Activated CD8-positive, alpha-beta memory T cell treated with anti-CD3 and anti-CD28 coated beads, Interleukin-2, amount 10 ng/mL, durations not matched to agents 7 days and 5 days (primary cell): ENCODE measurements at places on chromosomes 3 and 15. TPM values are rescaled to one million over a fixed set of nuclear protein-coding genes. Genes with fewer than 3 reads are reported as not detected.

The CMTM8 gene
- total RNA-seq = 4.4 TPM

The HYKK gene
- 1.9 TPM for total RNA-seq

The CHAC1 gene
- total RNA-seq = 8.3 TPM

The MUSTN1 gene
- total RNA-seq = 0.40 TPM

The GASK1A gene
- total RNA-seq = not detected

The HES1 gene
- total RNA-seq = 0.35 TPM

The LSAMP gene
- not detected for total RNA-seq

The LRRK1 gene
- total RNA-seq = 1.2 TPM

The ARGFX gene
- not detected for total RNA-seq

DNA sequence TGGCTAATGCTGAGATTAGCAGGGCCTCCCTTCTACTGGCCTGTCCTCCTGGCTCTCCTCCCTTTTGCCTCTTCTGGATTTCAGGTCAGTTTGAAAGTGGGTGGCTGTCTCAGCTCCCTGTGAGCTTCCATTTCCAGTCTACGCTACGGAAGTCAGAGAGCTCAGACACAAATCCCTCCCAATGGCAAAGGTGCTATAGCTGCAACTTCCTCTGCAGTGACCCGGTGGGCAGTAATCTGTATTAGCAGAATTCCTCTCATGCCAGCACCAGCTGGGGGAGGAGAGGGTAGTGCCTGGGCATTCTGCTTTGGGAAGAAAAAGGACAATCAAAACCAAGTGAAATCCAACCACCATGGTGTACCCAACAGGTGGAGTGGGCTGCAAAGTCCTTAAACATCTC is 171.4 kb downstream of the STT3B start:
- H3K27me3 ChIP-seq = peaks cover 19% of the 10 kb centered on the region
- H3K27ac ChIP-seq = no peak overlapping the region
- no peak overlapping the region for H3K4me3 ChIP-seq
- peaks cover 6% of the 10 kb centered on the region for H3K4me1 ChIP-seq
- no peaks in the 10 kb centered on the region for H3K36me3 ChIP-seq

DNA sequence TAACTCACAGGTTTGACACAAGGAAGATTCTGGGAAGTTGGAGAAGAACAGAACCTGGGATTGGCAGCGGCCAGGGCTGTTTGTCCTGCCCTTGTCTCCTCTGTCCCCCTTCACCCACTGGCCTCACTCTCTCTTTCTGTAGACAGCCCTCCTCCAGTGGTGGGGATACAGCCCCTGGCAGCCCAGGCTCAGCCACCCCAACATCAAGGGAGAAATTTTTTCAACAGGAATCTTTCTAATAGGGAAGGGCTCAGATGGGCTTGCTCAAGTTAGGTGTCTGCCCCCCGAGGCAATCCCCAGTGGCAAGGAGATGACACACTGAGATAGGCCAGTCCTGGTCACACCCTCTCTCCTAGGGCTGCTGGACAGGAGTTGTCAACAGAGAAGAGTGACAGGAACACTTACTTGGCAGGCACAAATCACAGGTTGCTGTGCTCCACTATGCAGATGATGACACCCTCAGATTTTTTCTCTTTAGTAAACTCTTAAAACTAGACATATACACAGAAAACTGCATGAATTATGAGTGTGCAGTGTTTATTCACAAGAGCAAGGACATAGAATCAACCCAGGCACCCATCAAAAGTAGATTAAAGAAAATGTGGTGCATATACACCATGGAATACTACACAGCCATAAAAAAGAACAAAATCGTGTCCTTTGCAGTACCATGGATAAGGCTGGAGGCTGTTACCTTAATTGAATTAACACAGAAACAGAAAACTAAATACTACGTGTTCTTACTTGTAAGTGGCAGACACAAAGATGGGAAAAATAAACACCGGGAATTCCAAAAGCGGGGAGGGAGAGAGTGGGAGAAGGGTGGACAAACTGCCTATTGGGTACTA is 36.3 kb downstream of the PLA2G4D start:
- no peak overlapping the region for H3K27ac ChIP-seq
- H3K4me3 ChIP-seq = no peak overlapping the region
- peaks cover 10% of the 10 kb centered on the region for H3K4me1 ChIP-seq
- peak; percentile 35 for DNase-seq
- H3K36me3 ChIP-seq = no peaks in the 10 kb centered on the region
- H3K27me3 ChIP-seq = peaks cover 63% of the 10 kb centered on the region

DNA sequence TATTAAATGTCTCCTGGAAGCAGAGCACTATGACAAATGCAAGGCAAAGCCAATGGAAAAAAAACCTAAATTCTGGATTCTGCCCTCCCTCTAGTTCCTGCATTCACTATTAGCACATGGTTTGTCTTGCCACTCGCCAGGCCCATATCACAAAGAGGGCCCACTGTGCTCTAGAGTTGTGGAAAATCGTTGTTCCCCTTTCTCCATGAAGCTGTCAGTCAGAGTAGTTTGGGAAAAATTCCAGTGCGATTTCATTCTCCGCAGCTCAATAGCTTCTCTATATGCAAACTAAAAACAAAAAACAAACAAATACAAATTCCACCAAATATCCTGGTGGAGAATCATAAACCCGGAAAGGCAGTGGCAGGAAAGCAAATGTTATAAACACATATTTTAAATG is 77.3 kb downstream of the RORA start:
- H3K36me3 ChIP-seq = no peaks in the 10 kb centered on the region
- H3K27ac ChIP-seq = no peak overlapping the region
- DNase-seq = no peak
- H3K4me3 ChIP-seq = no peak overlapping the region

DNA sequence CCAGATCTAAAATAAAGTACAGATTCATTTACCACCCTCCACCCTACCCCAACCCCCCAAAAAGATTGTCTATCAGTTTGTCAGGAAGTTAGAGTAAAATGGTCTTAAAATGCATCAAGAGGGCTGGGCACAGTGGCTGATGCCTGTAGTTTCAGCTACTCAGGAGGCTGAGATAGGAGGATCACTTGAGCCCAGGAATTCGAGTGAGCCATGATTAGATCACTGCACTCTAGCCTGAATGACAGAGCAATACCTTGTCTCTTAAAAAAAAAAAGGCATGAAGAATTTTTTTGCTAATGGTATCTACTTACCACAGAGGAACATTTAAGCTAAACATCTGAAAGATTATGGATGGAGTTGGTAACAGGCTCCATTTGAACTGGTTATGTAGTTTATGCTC is 71.0 kb downstream of the RBM6 start:
- DNase-seq = no peak
- H3K4me1 ChIP-seq = peaks cover 1% of the 10 kb centered on the region
- no peaks in the 10 kb centered on the region for H3K27me3 ChIP-seq
- H3K36me3 ChIP-seq = peaks cover 12% of the 10 kb centered on the region

DNA sequence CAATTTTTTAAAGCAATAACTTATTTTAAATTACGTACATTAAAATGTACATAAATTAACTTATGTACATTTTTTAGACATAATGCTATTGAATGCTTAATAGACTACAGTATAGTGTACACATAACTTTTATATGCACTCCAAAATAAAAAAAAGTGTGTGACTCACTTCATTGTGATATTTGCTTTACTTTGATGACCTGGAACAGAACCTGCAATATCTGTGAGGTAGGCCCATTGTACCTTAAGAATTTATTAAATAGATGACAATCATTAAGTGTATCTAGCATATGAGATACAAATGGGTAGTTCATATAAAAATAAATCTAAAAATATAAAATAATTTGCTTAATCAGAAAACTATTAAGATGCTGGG is 276.7 kb downstream of the NFKBIZ start:
- H3K36me3 ChIP-seq = peaks cover 12% of the 10 kb centered on the region
- H3K4me3 ChIP-seq = no peak overlapping the region
- no peaks in the 10 kb centered on the region for H3K27me3 ChIP-seq
- no peak for DNase-seq
- H3K27ac ChIP-seq = no peak overlapping the region
- peaks cover 5% of the 10 kb centered on the region for H3K4me1 ChIP-seq

GRCh38 chr15:92624401-92624991 is 31.1 kb downstream of the FAM174B start:
- peaks cover 2% of the 10 kb centered on the region for H3K27me3 ChIP-seq

- no peak for DNase-seq
- no peaks in the 10 kb centered on the region for H3K4me1 ChIP-seq
- no peak overlapping the region for H3K4me3 ChIP-seq
- H3K27ac ChIP-seq = no peak overlapping the region
Measured at GRCh38 chr3:153744889-153745288, 376.3 kb upstream of the ARHGEF26 start.

- H3K4me3 ChIP-seq = peak overlapping the region; percentile 64
- H3K4me1 ChIP-seq = peaks cover 98% of the 10 kb centered on the region
- no peaks in the 10 kb centered on the region for H3K27me3 ChIP-seq
- no peak for DNase-seq
- peak overlapping the region; percentile 87 for H3K27ac ChIP-seq
Measured at GRCh38 chr15:77001966-77002365, 7.0 kb downstream of the PSTPIP1 start.

GRCh38 chr3:9178697-9179096 is 70.7 kb downstream of the SRGAP3 start:
- H3K4me1 ChIP-seq = peaks cover 46% of the 10 kb centered on the region
- peak overlapping the region; percentile 7 for H3K4me3 ChIP-seq
- H3K27me3 ChIP-seq = peaks cover 16% of the 10 kb centered on the region

GRCh38 chr15:46416544-46416943 is 781.7 kb downstream of the SQOR start:
- no peak overlapping the region for H3K27ac ChIP-seq
- no peaks in the 10 kb centered on the region for H3K27me3 ChIP-seq
- no peak overlapping the region for H3K4me3 ChIP-seq
- H3K4me1 ChIP-seq = no peaks in the 10 kb centered on the region

DNA sequence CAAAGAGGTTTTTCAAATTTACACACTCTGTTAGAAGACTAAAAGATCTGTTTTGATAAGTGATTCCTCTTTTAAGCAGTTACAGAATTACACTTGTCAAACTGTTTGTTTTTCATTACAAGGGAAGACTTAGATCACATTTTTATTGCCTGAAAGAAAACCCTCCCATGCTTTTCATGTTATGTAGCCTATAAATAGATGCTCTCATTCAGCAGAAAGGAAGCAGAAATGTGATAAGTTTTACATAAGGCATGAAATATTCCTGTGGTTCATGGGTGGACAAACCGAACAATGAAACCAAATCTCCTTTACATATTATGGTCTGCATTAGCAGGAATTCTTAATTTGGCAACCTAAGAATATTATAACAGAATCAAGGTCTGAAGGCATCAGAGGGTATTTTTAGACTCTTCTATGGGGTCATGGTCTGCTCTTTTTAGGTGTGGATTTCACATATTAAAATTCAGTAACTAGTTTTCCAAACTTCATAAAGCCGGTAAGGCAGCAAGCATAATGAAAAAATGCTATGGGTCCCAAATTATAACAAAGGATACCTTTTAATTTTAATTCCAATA is 37.3 kb upstream of the FXR1 start:
- H3K27ac ChIP-seq = no peak overlapping the region
- no peak for DNase-seq
- H3K36me3 ChIP-seq = no peaks in the 10 kb centered on the region
- H3K4me3 ChIP-seq = no peak overlapping the region
- H3K4me1 ChIP-seq = no peaks in the 10 kb centered on the region

DNA sequence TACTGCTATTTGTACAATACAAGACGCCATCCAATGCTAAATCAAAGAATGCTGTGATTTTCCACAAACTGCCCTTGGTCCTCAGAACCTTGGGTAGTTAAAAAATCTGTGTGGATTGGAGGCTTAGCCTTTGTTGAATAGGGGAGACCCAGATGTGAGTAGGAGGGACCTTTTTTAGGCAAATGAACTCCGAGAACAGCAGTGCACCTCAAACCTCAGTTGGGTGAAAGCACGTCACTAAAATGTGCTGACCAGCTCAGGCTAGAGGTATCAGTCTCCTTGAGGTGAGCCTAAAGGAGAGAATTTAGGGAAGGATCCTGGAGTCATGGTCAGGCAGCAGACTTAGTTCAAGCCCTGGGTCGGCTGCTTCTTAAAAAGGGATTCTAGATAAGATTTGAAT is 200.7 kb downstream of the SOX2 start:
- no peak overlapping the region for H3K4me3 ChIP-seq
- DNase-seq = no peak
- no peaks in the 10 kb centered on the region for H3K4me1 ChIP-seq
- H3K36me3 ChIP-seq = no peaks in the 10 kb centered on the region
- H3K27ac ChIP-seq = no peak overlapping the region
- no peaks in the 10 kb centered on the region for H3K27me3 ChIP-seq

- peak overlapping the region; percentile 94 for H3K27ac ChIP-seq
- H3K36me3 ChIP-seq = peaks cover 54% of the 10 kb centered on the region
- H3K4me1 ChIP-seq = peaks cover 65% of the 10 kb centered on the region
- no peaks in the 10 kb centered on the region for H3K27me3 ChIP-seq
Measured at GRCh38 chr3:105746231-105746996, 122.4 kb downstream of the CBLB start.

DNA sequence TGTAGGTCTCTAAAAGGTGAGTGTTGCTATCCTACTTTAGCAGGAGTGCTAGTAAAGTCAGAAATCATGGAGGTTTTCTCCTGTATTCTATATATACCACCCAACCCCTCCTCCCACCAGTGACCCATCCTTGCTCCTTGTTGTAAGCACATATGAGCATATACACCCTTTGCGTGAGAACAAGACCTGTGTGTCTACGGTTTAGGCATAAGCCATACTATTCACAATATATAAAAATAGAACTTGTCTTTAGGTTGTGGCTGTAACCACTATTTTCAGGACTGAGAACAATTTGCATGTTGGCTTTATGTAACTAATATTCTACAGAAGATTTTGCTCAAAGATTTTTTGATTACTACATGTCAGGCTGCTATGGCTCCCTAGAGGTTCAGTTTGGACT is 59.1 kb upstream of the TOP2B start:
- no peaks in the 10 kb centered on the region for H3K27me3 ChIP-seq
- H3K36me3 ChIP-seq = peaks cover 28% of the 10 kb centered on the region
- H3K4me1 ChIP-seq = no peaks in the 10 kb centered on the region
- no peak overlapping the region for H3K27ac ChIP-seq
- H3K4me3 ChIP-seq = no peak overlapping the region

- peaks cover 14% of the 10 kb centered on the region for H3K27me3 ChIP-seq
- H3K4me3 ChIP-seq = peak overlapping the region; percentile 36
- peak overlapping the region; percentile 54 for H3K27ac ChIP-seq
Measured at GRCh38 chr3:3027976-3028567, 82.1 kb downstream of the IL5RA start.

GRCh38 chr15:51244423-51244869 is 94.0 kb downstream of the CYP19A1 start:
- H3K27me3 ChIP-seq = peaks cover 33% of the 10 kb centered on the region
- peaks cover 23% of the 10 kb centered on the region for H3K4me1 ChIP-seq
- H3K36me3 ChIP-seq = no peaks in the 10 kb centered on the region
- DNase-seq = no peak
- H3K4me3 ChIP-seq = no peak overlapping the region
- peak overlapping the region; percentile 27 for H3K27ac ChIP-seq

DNA sequence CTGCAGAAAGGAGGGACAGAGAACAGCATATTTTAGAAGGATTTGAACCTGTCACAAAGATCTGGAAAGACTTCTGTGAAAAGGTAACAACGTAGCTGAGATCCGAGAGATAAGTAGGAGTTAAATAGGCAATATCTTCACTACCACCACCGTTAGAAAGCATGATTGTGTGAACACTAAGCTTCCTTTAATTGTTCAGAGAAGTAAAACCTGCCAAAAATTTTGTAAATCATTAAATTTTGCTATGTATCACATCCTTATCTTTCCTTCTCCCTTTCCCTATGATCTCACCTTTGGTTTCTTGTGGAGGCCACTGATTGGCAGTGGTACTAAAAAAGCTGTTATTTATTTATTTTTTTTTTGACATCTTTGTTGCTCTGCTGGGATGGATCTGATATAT is 346.9 kb downstream of the NLGN1 start:
- no peak overlapping the region for H3K4me3 ChIP-seq
- DNase-seq = no peak
- no peaks in the 10 kb centered on the region for H3K36me3 ChIP-seq
